ENCODE measurements at places on chromosomes 7 and 10.

GRCh38 chr7:66138994-66139752, 24.5 kb downstream of the CRCP start:
- no peak for DNase-seq

- DNase-seq = no peak
Measured at GRCh38 chr7:36986948-36987724, 262.8 kb upstream of the AOAH start.

DNA sequence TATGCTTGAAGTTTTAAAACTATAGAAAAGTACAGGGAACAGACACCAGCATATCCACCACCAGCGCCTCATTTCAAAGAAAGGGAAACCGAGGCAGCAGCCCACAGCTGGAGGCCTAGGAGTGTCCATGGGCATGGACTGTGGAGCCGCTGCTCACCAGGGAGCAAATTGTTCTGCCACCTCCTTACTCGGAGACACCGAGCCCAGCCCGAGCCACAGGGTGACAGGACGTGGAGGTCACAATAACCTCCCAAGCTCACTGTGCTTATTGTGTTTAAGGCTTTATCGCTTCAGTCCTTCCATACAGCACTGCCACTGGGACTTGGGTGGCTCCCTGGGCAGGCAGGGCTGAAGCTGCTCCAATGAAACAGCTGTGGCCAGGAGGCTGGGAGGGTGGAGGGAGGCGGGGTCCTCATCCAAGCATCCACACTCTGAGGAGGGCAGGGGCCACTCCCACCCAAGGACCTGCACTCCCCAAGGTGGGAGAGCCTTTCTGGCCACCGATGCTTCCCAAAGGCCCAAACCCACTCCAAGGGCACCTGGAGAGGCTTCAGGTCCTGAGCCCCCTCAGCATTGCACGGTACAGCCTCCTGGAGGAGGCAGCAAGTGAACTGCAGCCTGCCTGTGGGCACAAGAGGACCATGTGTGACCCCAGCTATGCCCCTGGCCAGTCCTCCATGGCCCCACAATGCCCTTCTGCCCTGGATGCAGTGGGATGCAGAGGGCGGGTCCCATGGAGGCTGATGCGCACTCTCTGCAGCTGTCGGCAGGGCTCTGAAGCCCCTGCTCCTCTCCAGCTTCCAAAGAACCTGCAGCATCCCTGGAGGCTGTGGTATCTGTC, 38.7 kb upstream of the RET start:
- no peak for DNase-seq

- no peak for DNase-seq
Measured at GRCh38 chr7:18177129-18177814, 149.6 kb upstream of the PRPS1L1 start.

All from mesothelial cell of epicardium (in vitro differentiated cells).